ENCODE measurements at places on chromosomes 7 and 10.

GRCh38 chr7:152618427-152618826 is 57.5 kb downstream of the XRCC2 start:
- DNase-seq = no peak

DNA sequence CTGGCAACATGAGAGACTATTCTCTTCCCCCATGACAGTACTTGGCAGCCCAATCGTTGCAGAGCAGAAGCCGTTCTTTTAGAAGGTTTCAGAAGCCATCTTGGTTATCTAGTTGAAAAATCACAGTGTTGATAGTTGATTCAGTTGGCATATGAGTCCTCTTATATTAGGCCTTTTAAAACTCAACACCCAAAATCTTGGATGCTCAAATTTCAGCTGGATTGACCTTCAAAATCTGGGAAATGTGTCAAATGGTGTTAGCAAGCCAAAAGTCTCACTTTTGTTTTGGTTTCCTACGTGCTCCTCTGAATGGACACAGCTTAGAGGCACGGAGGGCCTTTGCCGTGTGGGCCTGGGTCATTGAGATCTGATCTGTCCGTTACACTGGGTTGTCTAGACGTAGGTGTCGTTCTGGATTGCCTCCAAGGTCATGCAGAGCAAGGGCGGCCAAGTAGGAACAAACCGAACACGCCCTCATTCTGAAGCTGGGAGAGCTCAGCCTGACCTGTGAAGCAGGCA is 59.3 kb upstream of the BMPER start:
- no peak for DNase-seq

- no peak for DNase-seq
Measured at GRCh38 chr7:6273380-6273837, 985 bp upstream of the CYTH3 start.

GRCh38 chr10:99422529-99423096 is 7.8 kb downstream of the GOT1 start:
- DNase-seq = no peak

GRCh38 chr10:91043173-91043910 is 122.5 kb upstream of the ANKRD1 start:
- DNase-seq = no peak

GRCh38 chr10:14571866-14572507 is 202.7 kb downstream of the FAM107B start:
- DNase-seq = no peak

- no peak for DNase-seq
Measured at GRCh38 chr10:132703419-132704007, 82.4 kb downstream of the NKX6-2 start.

DNA sequence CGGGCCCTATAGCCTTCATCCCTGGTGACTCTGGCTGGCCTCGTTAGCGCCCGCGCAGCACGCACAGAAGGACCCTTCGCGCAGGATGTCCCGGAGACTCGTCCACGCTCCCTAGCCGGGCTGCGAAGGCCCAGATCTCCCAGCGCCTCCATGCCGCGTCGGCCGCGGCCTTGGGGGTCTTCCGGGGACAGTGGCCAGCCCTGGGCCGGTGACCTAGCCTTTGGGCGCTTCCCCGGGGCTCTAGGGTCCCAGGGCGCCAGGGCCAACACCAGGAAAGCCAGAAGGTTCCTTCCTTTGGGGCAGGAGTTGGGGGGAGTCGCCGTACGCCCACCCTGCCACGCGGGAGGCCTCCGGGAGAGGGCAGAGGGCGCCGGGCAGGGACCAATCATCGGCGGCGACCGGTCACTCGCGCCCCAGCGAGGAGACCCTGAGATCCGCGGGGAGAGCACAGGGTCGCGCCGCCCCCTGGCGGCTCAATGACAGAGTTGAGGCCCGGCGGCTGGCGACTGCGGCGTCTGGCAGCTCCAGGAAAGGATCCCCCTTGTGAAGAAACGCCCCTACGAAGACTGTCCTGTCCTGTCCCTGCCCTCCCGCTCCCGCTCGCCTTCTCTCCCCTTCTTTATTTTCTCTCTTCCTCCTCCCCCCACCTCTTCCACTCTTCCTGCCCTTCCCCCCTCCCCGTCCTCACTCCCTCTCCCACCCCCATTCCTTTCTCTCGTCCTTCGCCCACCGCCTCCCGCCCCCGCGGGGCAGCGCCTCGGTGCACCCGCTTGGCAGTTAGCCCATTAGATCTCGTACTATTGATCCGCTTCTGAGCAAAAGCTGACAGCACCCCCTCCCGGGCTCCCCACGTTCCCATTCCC is 62.3 kb upstream of the LBX1 start:
- no peak for DNase-seq

DNA sequence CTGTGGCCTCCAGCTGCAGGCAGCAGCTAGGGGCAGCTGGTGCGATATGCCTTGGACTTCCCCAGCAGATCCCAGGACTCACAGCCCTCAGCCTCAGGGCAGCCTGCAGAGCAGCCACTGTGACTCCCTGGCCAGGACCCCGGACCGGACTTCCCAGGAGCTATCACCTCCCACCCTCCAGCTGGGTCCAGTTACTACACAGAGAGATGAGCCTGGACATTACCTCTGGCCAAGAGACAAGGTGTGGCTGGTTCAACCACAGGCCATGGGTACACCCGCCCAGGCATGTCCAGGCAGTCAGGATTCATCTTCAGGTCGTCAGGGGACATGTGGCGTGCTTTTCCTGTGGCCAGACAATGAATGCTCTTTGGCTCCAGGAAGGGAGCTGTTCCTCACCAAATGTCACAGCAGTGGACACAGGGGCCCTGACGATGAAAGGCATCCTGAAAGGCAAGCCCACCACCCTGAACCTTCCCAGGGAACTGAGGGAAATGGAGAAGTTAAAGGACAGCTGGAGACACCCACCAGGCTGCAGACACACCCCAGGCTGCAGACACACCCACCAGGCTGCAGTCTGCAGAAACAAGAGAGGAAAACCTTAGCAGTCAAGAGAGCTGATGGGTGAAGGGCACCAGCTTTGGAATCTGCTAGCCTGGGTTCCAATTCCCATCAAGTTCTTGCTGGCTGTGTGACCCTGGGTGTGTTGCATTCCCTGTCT is 25.8 kb upstream of the NANOS1 start:
- DNase-seq = no peak

GRCh38 chr10:106454233-106454632 is 710.3 kb downstream of the SORCS1 start:
- no peak for DNase-seq

DNA sequence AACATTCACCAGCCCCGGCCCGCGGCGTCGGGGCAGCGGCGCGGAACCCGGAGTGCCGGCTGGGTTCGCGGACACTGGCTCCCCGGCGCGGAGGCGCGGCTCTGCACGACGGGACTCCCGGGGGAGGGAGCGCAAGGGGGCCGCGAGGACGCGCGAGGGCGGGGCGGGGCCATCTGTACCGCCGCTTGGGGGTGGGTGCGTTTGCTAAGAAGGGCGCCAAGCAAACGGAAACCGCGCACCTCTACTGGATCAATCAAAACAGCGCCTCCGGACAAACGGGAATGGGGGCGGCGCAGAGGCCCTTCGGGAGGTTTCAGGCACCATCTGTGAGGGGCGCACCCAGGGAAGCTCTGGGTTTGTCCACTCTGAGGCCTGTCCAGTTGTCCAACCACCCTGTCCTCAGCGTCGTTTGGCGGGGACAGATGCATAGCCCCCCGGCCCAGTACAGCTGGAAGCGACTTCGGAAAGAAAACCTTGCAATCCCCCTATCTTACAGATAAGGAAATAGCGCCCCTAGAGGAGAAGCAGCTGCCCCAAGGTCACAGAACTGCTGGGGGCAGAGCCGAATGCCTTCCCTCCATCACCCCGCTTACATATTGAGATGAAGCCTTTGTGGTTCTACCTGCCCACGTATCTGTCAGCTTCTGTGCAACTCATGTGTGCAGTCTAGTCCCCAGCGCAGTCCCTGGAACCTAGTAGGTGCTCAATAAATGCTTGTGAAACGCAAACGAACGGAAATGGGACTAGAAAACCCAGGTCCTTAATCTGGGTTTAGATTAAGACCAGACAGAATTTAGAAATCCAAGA is 10.7 kb upstream of the SLIT1 start:
- no peak for DNase-seq

- DNase-seq = no peak
Measured at GRCh38 chr7:28062197-28062991, 118.2 kb downstream of the JAZF1 start.

DNA sequence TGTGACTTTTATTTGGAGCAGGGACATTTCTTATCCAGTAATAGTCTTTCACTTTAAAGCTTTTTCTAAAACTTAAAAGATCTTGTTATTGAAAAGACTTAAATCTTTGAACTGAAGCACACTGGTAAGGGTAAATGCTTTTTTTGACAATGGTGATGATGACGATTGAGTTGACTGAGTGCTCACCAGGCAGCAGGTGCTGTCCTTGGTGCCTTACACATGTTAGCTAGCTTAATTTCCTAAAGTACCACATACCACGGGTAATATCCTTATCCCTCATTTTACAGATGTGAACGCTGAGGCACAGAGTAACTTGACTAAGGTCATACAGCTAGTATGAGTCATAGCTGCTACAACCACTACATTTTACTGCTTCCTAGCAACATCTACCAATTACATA is 200.0 kb downstream of the XPNPEP1 start:
- no peak for DNase-seq

- DNase-seq = no peak
Measured at GRCh38 chr7:69599286-69599954, 1.1 kb downstream of the AUTS2 start.

GRCh38 chr7:40544871-40545303 is 410.1 kb downstream of the SUGCT start:
- no peak for DNase-seq

All from coronary artery (tissue), 2 donors.